ENCODE measurements at places on chromosomes 11 and 22.

- no peak for DNase-seq
Measured at GRCh38 chr11:43790444-43790794, 90.2 kb upstream of the ALKBH3 start.

GRCh38 chr11:11476971-11477645 lies 124.1 kb upstream of the CSNK2A3 start:
- DNase-seq = no peak

- no peak for DNase-seq
Measured at GRCh38 chr11:33636104-33636503, 64.5 kb downstream of the C11orf91 start.

- no peak for DNase-seq
Measured at GRCh38 chr11:14312736-14313438, 46.1 kb downstream of the RRAS2 start.

DNA sequence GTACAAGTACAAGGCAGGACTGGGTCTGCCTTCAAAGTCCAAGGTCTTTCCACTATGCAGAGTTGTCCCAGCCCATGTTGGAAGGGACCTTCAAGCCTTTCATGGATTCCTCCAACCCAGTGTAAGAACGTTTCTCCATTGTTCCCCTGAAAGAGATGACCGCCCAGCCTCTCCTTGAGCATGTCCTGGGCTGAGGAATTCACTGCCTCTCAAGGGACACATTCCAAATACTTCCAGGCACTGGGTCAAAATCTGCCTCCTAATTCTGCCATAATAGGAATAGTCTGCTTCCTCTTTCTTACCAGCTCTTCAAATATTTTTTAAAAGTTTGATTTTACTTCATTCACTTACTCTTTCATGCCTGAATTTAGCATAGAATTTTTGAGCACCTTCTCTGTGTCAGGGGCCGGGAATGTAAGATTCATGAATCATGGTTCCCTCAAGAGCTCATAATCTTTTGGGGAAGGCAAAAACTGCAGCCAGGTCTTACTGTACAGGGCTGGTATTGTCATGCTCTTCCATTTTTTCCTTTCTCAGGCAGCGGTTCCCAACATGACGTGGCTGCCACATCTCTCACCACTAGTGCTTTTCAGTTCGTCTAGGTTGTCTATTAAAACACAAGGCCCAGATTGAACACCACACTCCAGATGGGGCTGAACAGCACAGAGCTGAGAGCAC lies 143.3 kb upstream of the TBCEL start:
- DNase-seq = no peak

DNA sequence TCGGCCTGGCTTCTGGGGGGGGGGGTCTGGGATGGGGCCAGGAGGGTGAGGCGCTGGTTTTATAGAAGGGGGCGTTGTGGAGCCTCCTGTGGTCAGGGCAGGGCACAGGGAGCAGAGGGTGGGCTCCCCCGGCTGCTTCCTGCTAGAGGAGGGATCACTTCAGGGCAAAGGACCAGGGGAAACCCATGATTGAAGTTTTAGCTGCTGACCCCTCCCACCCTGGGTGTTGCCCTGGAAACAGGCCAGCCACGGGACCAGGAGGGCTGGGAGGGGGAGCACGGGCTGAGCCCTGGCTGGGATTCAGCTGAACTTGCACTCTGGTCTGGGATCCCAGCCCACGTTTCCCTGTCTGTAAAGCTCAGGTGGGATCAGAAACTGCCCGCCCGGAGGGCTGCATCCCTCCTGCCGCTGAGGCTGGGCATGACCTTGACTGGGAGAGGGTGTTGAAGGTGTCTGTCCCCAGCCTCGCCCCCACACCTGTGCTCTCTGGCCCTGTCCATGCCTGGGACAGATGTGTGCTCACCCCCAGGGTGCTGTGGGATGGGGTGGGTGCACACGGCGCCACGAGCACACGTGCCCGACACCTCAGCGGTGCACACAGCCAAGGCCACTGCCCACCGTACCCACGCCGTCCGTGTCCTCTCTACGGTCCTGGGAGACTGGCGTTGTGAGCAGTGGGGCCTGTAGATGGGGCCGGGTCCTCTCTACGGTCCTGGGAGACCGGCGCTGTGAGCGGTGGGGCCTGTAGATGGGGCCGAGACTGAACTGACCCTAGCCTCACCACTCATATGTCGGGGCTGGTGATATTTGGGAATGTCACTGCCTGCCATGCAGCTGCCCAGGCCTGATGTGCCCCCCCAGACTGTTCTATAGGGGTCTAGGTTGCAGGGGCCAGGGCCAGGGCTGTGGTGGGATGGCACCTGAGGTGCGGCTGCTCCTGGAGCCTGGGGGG lies 2.3 kb downstream of the TSPAN4 start:
- DNase-seq = no peak

- no peak for DNase-seq
Measured at GRCh38 chr11:17410606-17411379, 22.3 kb upstream of the KCNJ11 start.

GRCh38 chr11:41872426-41872825 lies 413.0 kb upstream of the LRRC4C start:
- no peak for DNase-seq

DNA sequence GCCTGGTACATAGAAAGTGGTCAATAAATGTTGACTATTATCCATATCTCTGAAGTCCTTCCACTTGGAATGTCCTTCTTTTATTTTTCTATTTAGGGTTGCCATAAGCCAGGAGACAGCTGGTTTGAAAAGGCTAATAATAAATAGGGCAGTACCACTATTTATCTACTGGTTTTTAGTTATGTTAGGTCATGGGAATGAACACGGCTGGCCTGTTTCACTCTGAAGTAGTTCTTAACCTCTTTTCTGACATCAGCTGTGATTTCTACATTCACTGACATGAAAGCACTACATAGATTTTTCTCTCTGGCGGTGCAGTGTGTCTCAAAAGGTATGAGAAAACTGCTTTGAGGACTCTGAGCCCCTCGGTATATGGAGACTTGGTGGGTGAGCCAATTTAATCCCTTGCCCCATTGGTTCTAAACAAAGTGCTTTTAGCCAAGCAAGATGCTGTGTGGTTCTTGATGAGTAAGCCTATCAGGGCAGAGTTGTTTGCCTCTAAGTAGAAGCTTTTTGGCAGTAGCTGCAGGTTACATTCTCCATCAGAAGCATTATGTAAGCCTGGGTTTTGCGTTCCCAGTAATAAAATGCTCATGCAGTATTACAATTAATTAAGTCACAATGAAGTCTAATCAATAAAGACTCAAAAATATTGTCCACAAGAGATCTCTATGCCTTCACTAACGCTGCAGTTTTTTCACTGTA lies 48.7 kb upstream of the APOA1 start:
- no peak for DNase-seq

- DNase-seq = no peak
Measured at GRCh38 chr11:32386770-32387377, 48.5 kb downstream of the WT1 start.

GRCh38 chr11:86571273-86571948 lies 101.0 kb downstream of the ME3 start:
- DNase-seq = no peak

GRCh38 chr22:44289414-44290171 lies 23.2 kb downstream of the SHISAL1 start:
- no peak for DNase-seq

DNA sequence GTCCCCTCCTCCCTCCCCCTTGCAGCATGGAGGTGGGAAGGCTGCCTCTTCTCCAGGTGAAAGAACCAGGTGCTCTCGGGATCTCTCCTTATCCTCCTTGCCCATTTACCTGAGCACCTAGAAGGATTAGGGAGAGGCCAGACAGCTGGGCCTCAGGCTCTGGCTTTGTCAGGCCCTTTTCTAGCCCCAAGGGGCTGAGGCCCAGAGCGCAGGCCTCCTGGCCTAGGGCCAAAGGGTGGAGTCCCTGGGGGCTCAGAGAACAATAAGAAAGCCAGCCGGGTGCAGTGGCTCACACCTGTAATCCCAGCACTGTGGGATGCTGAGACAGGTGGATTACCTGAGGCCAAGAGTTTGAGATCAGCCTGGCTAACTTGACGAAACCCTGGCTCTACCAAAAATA lies 5.4 kb upstream of the TTLL1 start:
- DNase-seq = no peak

- no peak for DNase-seq
Measured at GRCh38 chr11:26158251-26158650, 173.7 kb upstream of the ANO3 start.

- DNase-seq = no peak
Measured at GRCh38 chr11:14860511-14860910, 31.5 kb downstream of the CYP2R1 start.

DNA sequence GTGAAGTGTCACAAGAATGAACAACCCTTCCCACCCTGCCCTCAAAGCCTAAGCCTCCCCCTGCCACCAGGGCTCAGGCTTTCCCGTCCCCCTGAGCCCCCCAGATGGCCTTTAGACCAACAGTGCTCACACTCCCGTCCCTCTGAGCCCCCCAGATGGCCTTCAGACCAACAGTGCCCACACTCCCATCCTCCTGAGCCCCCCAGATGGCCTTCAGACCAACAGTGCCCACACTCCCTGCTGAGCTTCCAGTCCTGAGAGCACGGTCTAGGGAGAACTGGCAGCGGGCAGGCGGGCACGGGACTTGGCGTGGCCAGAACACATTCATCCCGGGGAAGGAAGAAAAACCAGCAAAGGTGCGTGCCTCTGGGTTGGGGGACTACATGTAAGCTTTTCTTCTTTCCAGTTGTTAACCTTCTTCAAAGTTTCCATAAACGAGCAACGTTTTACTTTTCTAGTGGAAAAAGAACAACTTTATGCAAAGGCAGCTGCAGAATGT lies 2.5 kb downstream of the MRGPRG start:
- DNase-seq = no peak

DNA sequence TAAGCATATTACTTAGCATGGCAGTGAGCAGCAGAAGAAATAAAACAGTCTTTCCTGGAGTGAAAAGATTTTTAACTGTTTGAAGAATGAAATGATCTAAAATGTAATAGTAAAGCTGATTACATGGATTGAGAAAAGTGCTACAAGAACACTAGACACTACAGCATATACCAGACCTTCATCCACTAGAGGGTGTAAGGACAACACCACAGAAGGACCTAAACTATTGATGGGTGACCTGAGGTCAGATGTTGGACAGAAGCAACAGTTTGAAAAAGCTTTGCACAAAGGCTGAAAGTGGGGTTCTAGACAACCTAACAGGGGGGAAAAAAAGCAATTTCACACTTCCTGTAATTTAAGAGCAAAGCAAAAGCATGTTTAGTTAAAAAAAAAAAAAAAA lies 97.7 kb downstream of the RBFOX2 start:
- DNase-seq = no peak

DNA sequence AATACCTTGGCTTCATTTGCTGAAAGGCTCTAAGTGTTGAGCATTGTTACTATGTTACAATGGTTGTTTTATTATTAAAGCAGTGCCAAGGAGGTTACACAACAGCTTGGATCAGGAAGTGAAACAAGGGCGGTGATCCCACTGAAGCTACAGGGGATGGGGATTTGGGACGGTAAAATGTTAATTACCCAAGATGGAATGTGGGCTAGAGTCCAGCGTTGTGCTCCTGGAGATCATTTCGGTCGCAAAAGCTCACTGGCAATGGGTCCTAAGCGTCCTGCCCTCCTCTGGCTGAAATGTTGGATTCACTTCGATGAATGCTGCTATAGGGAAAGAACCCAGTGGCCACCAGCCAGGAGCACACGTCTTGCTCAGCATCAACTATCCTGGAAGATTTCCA lies 48.3 kb downstream of the FAM83F start:
- no peak for DNase-seq

GRCh38 chr11:44427432-44427831 lies 117.5 kb upstream of the ALX4 start:
- no peak for DNase-seq

- no peak for DNase-seq
Measured at GRCh38 chr11:70079691-70080090, 1.6 kb downstream of the ANO1 start.

DNA sequence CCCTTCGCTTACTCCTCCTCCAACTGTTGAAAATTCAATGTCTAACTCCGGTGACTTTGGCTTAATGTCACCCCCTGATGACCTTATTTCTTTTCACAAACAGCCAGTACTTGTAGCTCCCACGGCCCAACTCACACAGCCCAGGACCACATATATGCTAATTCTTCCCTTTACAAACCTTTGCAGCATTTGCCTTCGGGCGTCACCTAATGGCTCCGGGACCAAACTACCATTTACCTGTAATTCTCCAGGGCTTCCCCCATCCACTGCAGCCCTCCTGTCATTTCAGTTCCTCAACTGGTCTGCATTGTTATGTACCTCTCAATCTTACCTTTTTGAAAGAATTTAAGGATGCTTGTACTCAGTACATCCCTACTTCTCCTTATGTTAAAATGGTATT lies 29.8 kb upstream of the OR56B4 start:
- no peak for DNase-seq

DNA sequence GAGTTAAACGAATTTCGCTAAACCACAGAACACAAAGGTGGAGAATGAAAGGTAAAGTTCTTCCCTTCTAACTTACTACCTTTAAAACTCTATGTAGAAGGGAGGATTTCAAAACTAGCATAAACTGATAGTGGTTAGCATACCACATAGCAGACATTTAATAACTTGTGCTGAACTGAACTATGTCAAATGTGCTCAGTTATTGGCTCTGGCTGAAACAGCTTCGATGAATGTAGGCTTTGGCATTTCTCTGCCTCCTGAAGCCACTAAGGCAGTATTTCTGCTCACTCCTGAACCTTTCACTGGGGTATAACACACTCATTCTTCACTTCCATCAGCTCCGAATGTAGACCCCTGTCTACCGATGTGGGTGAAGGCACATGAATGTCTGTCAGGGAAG lies 1188.1 kb downstream of the LRRC4C start:
- no peak for DNase-seq

- DNase-seq = no peak
Measured at GRCh38 chr11:58392746-58393145, 13.9 kb downstream of the OR5B3 start.

- no peak for DNase-seq
Measured at GRCh38 chr11:82782825-82783374, 49.2 kb upstream of the FAM181B start.

GRCh38 chr11:32820497-32820896 lies 9.2 kb upstream of the PRRG4 start:
- DNase-seq = no peak

DNA sequence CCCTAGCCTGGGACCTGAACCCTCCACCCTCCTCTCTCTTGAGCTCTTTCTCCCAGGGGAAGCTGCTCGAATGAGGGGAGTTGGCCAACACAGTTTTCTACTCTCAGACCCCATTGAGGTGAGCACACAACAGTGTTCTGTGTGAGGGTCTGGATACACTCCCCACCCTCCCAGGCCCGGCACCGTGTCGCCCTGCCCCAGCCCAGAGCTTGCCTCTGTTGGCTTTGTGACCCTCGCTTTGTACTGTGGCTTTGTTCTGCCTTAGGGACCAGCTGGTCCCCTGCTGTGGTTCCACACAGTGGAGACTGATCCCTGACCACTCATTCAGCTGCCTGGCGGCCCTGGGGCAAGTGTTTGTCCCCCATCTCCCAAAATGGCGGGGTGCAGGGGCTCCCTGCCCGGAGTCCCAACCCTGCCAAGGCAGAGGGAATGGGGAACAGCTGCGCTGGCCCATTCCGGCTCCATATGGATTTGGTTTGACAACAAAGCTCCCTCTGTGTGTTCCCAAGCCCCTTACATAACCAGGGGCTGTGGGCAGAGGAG lies 8.3 kb downstream of the ST3GAL4 start:
- no peak for DNase-seq

GRCh38 chr22:24514241-24515026 lies 19.3 kb downstream of the UPB1 start:
- no peak for DNase-seq
